ENCODE measurements at places on chromosomes 5 and 9.

- no peak for DNase-seq
Measured at GRCh38 chr9:93612052-93612795, 35.8 kb downstream of the PHF2 start.

DNA sequence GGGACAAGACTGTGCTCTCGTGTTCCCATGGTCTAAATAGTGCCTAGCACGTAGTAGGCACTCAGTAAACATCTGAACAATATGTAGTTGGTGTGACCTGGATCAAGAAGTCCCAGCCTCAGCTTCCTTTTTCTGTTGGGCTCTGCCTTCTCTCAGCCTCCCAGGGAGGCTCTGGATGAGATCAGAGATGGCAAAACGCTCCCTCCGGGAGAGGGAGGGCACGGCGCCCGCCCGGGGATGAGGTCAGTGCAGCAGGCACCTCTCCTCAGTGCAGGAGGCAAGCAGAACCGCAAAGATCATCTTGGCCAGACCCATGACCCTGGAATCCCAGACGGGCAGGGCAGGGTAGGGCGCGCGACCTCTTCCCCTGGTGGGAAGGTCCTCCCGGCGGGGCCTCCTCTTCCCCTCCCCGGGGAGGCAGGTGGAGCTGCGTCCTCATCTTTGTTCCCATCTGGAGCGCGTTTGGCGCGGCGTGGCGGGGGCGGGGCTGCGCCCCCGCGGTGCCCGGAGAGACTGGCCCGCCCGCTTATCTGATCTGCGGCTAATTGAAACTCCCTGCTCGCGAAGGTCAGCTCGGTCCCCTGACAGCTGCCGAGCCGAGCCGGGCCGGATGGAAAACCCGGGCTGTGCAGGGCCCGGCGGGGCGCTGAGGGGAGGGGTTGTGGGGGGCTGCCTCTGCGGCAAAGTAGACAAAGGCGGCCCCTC is 60.9 kb downstream of the CXXC5 start:
- DNase-seq, result peak; percentile 74

GRCh38 chr9:87959916-87960581 is 14.3 kb downstream of the CDK20 start:
- DNase-seq, result no peak

DNA sequence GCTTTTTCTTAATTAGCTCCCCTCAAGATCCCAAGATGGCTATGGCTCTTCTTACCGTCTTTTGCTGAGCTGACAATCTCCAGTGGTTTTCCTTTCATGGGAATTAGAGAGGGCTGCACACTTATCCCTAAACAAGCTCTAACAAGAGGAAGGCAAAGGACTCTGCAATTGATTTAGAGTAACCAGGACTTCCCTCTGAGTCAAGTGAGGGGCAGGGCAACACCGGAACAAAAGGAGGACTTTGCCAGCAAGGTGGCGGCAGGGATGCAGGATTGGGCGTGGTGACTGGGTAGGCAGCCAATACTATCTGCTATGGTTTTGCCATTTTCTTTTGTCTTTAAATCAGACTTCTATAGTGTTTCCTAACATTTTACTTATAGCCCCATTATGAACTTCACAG is 9.8 kb downstream of the SLC44A1 start:
- no peak for DNase-seq

DNA sequence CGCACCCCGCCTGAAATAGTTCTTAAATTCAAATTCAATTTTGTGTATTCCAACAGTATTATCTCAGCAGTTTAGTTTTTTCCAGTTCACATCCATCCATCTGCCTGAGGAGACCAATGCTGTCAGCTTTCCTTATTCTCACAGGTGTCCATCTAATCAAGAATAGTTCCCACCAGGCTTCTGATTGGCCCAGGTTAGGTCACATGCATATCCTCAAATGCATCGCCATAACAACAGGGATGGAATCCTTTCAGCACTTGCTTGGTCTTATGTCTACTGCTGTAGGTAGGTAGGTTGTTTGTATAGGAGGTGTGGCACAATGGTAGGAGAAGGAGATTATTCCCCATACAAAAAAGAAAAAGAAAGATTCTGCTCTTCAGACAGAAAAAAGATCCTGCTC is 91.2 kb downstream of the UBE2R2 start:
- DNase-seq, result no peak

- no peak for DNase-seq
Measured at GRCh38 chr9:33375841-33376321, 26.5 kb downstream of the AQP7 start.

DNA sequence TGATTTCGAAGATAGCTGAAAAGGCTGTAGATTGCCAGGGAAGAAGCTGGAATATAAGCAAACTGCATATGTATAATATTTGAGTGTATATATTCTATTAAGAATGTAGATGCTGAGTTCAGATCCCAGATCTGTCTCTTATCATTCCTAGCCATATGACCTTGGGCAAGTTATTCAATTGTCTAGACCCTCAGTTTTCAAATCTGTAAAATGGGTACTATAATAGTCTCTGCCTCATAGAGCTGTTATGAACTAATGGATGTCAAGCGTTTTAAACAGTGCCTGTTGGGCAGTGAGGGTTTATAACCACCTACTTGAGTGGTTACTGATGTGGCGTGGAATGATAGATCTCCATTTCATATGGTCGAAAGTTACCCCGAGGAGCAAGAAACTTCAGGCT is 130.4 kb downstream of the GAS1 start:
- DNase-seq, result no peak

- no peak for DNase-seq
Measured at GRCh38 chr9:129103595-129103965, 7.0 kb downstream of the CRAT start.

GRCh38 chr5:160240350-160240749 is 11.0 kb downstream of the FABP6 start:
- no peak for DNase-seq

- DNase-seq, result no peak
Measured at GRCh38 chr5:154053468-154053867, 14.7 kb downstream of the MFAP3 start.

DNA sequence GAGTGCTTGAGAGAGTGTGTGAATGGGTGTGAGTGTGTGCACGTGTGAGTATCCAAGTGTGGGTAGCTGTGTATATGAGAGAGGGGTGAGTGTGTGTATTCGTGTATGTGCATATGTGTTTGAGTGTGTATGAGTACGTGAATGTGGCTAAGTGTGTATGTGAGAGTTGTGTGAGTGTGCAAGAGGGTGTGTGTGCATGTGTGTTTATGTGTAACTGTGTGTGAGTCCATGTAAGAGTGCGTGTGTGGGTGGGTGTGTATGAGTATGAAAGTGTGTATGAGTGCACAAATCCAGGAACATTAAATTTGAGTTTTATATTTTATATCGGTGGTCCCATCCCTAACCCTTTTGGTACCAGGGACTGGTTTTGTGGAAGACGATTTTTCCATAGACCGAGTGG is 156.4 kb downstream of the TENT4A start:
- DNase-seq, result no peak

DNA sequence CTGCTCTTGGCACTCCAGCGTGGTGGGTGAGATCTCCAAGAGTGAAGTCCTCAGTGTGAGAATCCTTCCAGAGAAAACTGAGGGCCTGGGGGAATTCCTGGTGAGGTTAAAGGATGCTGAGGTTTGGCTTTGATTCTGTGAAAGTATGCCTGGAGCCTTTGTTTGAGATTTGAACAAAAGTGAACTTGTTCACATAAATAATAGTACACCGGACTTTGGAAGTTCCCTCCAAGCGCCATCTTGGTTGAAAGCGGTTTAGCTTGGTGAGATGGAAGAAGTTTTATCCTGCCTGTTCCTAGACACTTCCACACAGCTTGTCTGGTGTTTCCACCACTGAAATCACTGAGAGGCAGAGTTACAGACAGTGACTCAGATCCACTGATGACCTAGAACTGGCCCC is 286.4 kb downstream of the NTRK2 start:
- no peak for DNase-seq
